ENCODE measurements at places on chromosomes 13 and 19.

DNA sequence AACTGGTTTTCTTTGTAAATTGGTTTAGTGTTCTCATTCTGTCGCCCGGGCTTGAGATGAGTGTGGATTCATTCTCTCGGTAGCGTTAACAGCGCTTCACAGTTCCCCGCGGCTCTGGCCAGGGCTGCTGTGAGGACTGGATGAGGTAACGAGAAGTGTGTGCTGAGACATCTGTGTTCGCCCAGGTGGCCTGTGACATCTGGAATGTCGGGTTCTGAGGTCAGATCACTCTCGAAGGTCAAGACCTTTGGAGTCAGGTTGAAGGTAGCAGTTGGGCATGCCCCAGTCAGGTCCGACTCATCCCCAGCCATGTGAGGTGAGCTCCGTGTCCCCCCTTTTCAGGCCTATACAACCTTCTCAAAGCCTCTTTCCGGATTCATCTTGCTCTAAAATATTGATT, 13.4 kb upstream of the TUBGCP3 start:
- DNase-seq, result no peak

GRCh38 chr19:49589502-49589905, 1.5 kb upstream of the PRR12 start:
- DNase-seq, result peak; percentile 46

- DNase-seq, result no peak
These were observed 309.8 kb downstream of the DNAJC15 start for GRCh38 chr13:43333176-43333575.

DNA sequence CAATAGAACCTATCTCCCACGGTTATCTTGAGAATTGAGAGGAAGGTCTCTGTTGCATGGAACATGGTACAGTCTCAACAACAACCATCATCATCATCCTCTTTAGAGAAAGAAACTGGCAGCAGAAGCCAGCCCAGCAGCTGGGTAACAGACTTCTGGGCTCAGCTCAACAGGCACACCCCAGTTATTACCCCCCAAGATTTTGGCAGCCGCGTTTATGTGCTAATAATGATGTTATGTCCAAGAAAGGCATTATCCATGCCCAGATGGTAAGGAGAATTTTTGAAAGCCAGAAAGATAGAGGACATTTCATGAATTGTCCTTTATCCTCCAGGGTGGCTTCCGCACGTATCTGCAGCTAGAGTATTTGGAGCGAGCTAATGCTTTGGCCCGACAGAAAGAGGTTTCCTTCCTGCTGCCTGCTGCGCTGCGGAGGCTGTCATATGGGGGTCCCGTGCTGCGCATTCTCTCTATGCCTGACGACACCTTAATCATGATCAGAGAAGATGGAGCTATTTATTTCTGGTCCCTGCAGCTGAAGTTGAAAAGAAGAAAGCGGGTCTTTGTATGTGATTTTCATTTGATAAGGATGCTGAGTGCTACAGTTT, 89.9 kb downstream of the TEX26 start:
- DNase-seq, result no peak

DNA sequence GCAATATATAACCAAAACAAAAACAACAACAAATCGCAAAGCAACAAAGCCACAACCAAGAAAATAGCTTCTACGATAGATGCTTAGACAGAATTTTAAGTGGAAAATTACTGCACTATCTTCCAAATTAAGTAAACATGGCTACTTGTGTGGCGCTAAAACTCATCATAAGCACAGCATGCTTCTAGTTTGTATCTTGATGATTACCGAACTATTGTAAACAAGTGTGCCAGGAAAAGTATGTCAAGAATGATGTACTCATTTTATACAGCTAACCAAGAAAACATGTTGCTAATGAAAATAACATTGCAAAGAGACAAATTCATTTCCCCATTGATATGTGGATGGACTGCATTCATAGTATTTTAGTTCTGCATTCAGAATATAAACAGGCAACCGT, 271.9 kb upstream of the GPC6 start:
- no peak for DNase-seq

GRCh38 chr13:80448725-80449124, 107.8 kb upstream of the SPRY2 start:
- no peak for DNase-seq

DNA sequence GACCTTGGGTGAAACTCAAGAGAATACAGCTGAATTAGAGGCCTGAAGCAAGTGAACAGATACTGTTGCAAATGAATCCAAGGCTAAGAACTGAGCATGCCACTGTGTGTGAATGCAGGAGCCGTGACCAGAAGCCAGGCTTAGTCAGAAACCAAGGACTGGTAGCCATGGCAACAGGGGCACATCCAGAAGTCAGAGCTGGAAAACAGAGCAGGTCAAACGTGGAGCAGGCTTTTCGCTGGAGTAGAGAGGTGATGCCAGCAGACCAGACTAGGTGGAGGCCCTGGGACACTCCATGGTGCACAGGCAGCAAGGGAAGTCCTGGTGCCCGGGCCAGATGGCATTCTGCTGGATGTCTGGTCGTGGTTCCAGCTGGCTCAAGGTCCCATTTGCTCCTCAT, 564.1 kb downstream of the PCDH9 start:
- no peak for DNase-seq

- DNase-seq, result peak; percentile 54
These were observed 1.2 kb downstream of the KPNA3 start for GRCh38 chr13:49791315-49791710.

- no peak for DNase-seq
These were observed 321.2 kb upstream of the NBEA start for GRCh38 chr13:34620862-34621261.
